RPMI7951 (cell line): ENCODE measurements at places on chromosomes 5 and 9.

- no peak for DNase-seq
Measured at GRCh38 chr9:77803423-77803822, 155.3 kb upstream of the GNA14 start.

- DNase-seq = no peak
Measured at GRCh38 chr5:135862086-135862485, 27.6 kb downstream of the SLC25A48 start.

DNA sequence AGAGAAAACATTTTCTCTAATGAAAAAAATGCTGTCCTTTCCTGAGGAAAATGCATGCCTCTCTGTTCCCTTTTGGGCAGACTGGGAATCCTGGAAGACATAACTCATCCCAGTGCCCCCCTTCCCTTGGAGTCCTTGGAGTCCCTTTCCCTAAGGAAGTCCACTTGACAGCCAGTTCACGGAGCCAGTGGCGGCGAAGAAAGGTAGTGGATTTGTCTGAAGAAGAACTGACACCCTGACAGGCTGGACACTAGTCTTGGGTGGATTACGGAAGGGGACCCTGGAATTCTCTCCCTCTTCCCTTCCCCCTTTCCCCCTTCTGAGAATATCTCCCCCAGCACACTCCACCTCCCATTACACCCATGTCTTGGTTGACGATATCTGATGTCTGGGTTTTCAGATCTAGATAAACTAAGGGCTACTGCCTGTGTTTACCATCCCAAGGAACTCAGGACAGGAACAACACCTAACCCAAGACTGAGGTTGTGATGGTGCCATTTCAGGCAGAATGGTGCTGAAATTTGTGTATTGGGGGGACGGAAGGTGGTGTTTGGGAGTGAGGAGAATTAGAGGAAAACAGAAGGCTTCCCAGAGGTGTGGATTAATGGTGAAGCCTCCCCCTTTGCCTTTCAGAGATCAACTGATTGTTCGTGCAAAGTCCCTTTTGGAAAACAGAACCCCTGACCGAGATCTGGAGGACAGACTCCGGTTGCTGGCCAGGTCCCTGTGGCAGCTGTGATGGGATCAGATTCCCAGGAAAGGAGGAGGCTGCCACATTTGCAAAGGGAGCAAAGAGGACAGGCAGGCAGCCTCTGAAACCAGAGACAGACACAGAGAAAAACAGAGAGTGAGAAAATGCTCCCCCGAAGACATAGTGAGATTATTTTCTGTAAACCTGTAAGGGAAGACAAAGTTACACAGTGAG, 704 bp downstream of the SPARC start:
- no peak for DNase-seq

DNA sequence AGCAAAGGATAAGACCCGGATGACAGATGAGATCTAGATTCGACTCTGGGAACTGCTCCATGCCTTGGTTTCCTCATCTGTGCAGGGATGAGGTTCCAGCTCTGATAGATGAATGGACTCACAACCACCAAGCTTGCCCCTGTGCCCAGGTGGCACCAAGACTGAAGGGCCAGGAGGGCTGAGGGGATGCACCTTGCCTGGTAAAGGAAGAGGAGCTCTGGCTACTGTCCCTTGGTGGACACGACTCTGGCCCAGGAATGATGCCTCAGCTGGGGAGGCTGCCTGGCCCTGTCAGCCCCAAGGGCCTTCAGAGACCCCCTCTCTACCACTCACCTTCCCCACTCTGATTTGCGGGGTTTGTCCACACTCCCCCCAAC, 24.9 kb upstream of the ANXA6 start:
- no peak for DNase-seq

DNA sequence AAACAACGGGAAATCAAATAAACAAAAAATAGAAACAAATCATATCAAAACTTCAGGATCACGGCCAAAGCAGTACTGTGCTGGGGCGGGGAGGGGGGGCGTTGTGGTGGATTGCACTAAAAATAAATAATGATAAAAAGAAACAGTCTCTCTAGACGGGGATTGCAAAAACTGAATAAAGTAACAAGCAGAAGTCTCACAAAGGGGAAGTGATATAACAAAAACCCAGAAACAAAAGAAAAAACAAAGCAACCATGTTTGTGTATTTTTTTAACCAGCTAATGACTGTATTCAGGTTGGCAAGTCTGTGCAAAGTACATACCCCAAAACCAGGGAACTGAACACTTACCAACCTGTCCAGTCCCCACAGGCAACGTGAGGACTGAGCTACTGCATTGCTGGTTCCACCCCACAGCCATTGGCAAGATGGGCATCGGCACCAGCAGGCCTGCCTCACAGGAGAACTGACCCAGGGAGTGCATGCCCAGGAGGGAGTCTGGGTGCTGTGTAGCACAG, 24.1 kb downstream of the BICD2 start:
- no peak for DNase-seq

- DNase-seq = no peak
Measured at GRCh38 chr5:103079796-103080195, 40.1 kb downstream of the GIN1 start.

GRCh38 chr5:54902791-54903473, 82.5 kb downstream of the ESM1 start:
- peak; percentile 68 for DNase-seq

DNA sequence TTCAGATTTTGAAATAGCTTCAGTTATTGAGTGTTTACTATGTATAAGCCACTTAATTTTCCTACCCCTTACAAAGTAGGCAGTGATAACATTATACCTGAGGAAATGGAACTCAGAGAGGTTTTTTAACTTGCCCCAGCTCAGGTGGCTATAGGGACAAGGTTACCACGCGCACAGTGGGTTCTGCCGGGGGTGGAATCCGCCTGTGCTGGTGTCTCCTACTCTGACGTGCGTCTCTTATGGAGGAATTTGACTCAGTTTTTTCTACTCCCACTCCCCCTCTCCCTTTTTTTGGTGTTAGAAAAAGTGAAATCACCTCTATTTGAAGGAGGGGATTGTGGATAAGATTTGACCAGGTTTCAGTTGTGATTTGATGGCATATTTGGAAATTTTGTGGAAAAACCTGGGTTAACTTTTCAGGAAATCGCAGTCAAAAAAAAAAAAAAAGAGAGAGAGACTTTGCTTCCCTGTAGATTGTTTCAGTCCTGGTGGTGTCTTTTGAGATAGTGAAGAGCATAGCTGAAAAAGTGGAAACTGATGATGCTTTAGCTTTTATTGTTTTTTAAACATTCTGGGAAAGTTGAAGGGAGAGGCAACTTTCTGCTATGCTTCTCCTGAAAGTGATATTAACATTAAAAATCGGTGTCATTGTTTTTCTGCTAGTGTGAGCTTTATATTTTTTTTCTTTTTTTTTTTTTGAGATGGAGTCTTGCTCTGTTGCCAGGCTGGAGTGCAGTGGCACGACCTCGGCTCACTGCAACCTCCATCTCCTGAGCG, 15.9 kb downstream of the TRIO start:
- no peak for DNase-seq

GRCh38 chr5:14153932-14154731, 11.0 kb downstream of the TRIO start:
- peak; percentile 75 for DNase-seq

DNA sequence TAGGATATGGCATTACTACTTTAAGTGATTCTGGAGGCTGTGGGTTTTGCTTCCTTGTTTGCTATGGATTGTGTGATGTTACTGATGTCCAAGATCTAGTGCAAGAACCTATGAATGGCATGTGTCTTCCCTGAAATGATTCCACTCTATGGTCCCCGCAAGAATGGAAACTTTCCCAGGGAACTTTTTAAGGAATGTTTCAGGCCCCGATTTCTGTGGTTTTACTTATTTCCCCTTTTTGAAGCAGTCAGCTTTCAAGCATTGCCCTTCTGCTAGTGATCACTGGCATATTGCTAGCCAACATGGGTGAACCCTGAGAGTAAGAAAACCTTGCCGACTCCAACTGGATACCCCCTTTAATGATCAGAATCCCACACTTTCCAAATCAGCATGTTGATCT, 26.6 kb upstream of the CD180 start:
- no peak for DNase-seq

GRCh38 chr5:10513501-10514442, 50.1 kb upstream of the ANKRD33B start:
- peak; percentile 90 for DNase-seq

- DNase-seq = peak; percentile 55
Measured at GRCh38 chr9:14031060-14031414, 282.9 kb downstream of the NFIB start.
